ENCODE measurements at places on chromosomes 5 and 9.

DNA sequence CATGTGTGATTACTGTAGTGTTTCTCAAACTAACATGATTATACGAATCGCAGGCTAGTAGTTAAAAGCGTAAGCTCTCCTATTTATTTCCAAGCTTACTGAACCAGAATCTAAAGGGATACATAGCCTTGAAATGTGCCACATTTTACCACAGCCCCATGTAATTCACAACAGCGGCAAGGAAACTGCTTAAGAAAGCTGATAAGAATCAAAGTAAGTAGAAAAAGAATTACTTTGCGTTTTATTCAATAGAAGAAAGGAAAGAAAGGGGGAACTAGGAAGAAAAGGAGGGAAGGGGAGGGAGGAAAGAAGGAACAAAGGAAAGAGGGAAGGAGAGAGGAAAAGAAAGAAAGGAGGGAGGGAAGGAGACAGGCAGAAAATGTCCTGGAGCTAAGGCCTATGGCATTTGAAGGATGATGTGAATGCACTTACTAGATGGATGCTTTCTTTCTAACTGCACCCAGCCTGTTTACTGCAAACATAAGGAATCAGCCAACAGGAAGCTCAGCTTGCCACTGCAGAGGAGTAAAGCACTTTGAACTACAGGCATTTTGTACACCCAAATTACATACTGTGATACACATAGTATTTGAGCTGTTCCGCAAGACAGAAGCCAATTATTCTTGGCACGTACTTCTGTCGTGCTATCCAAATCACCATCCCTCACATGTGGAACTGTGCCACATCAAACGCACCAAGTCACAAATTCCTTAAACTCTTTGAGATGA lies 521.7 kb downstream of the RAB3C start:
- no peak for DNase-seq

DNA sequence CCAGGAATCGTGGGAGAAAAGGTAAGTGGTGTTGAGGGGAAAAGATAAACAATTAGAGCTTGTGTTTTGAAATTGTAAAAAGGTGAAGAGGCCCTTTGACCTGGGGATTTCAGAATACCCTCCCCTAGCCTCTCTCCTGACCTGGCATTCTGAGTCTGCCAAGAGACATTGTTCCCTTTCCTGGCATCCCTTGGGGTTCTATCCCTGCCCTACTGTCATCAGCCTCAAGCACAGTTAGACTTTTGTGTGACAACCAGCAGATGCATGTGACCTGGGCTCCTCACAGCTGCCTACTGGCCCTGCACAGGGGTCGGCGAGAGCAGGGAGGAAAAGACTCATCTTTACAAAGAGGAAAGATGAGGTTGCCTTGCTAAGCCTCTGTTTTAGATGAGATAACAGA lies 72.2 kb upstream of the ORM1 start:
- DNase-seq: no peak

DNA sequence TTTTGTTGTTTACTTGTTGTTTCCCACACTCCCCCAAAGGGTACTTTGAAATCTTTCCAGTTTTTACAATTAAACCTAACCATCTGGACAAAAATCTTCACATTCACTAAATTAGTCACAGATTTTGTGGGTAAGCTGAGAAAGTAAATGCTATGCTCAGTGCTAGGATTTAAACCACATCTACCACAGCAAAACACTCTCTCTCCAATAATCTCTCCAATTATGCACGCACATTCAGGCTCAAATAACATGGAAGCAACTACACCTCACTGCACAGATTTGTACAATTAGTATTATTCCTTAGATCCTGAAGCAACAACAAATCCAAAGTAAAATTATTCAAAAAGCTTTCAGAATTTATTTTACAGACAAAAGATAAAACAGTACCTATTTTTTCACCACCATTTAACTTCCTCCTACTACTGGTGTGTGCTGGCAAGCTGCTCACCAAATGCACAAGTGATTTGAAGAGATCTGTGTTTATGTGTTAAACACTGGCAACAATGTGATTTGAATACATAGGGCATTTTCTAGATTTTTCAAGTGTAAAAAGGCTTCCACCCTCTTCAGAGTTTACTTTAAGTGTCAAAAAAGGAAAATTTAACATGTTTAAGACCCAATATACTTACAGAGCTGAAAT lies 16.6 kb downstream of the ZNF608 start:
- DNase-seq: no peak

DNA sequence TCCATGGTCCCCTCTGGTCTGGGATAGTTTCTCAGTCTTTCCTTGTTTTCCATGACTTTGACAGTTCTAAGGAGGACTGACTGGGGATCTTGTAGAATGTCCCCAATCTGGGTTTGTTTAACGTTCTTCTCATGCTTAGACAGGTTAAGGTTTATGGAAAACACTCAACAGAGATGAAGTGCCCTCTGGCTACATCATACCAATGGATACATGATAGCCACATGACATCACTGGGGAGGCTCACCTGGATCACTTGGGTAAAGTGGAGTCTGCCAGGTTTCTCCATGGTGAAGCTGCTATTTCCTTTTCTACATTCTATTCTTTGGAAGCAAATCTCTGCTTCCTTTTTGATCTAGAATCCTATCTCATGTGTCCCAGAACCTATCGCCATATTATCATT lies 23.8 kb upstream of the ALDH1B1 start:
- DNase-seq: no peak

GRCh38 chr5:176803068-176803942 lies 7.1 kb upstream of the UNC5A start:
- peak; percentile 7 for DNase-seq

DNA sequence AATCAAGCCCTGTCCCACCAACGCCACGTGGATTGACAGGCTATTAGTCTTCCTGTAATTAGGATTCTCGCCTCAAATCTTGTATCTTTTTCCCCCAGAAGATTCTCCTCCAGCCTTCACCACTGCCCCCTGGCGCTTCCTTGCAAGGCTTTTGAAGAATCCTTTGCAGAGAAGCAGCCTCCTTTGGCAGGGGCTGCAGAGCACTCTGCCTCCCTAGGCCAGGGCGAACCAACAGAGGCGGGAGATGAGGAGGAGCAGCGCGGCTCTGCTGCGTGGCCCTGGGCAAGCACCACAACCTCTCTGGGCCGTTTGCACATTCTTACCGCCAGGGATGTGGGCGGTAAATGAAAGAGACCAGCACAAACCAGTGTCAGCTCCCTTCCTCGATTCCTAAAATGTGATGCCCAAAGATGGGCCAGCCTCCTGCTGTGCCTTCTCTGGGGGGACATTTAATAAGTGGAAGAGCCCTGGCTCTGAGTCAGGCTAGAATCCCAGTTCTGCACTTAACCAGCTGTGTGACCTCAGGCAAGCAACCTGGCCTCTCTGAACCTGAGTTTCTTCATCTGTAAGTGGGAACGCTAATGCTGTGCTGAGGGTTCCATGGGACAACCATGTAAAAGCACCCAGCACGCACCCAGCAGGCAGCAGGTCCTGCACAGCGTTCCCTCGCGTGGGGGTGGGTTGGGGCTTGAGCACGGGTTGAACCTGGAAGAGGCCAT lies 128.6 kb downstream of the KCNIP1 start:
- DNase-seq: no peak

DNA sequence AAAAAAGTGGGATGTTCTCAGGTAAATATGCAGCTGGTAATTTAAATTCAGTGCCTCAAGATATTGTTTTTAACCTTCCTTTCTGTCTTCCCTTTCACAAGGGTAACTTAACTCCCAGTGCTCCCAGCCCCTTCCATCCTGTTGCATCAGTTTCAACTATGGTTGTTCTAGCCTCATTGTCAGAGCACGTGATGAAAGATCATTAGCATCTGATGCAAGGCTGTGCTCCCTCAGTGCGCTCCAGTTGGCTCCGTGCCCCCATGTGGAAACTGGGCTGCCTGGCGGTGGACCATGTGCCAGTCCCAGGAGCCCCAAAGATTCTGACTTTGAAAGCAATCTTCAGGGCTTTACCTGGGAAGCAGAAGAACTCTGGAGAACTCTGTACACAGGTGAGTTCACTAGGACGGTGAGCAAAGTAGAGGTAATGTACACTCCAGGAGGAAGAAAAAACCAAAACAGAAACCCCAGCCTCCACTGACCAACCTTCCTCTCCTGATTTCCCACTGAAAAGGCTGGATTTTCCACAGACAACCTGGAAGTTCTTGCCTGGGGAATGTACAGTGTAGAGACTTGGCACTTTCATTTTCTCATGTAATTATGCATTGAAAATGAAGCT lies 96.9 kb downstream of the SLC1A3 start:
- DNase-seq: no peak

DNA sequence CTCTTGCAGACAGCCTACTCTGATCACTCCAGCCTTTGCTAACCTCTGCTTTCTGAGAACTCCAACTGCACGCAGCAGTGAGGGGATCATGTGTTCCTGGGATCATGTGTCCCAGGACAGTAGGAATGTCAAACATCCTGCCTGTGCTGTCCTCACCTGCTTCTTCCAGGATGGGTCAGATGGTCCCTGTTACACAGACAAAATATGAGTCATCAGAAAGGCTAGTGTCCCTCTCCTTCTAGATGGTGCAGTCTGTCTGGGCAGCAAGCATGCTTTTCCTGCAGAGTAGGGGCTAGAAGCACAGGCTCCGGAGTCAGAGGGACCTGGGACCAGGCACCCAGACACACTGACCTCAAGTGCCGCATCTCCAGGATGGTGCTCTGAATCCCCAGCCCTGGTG lies 20.1 kb upstream of the SLC25A48 start:
- no peak for DNase-seq

DNA sequence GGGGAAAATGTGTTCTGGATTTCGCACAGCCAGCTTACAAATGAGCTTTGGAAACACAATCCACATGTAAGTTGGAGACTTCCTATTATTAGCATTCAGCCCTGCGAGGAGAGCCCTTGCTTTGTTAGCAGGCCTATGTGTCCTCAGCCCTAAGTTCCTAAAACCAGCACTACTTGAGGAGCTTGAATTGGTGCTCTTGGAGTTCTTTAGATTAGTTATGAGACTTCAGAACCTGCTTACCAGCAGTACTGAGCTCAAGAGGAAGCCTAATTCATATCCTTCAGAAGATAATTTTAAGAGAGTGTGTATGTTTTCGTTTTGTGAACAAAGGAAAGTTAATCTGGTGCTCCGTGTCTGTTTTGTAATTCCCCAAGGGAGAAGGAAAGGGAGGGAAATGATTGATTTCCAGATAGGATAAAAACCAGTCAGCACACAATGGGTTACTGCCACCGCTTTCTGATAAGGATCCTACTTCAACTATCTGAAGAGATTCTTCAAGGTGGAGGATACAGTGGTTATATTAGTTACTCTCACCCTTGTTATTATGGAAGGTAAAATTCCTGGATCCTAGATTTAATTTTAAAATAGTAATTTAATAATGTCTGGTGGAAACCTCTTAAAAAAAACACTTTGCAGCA lies 35.2 kb downstream of the PIK3R1 start:
- no peak for DNase-seq

DNA sequence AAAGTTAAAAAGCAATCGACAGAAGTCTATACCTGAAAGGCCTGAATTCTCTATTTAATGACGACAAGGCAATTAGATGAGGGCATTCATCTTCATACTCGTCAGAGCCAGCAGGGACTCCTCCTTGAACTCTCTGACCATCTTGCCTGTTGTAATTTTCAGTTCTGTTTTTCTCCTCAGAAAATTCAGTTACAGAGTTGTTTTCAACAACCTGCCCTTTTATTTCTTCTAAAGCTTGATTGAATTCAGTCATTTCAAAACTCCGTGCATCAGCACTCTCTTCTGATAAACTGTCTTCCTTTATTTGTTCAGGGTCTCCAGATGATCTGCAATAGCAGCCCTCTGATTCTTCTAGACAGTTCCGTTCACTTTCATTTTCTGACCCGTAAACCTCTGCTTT lies 15.6 kb downstream of the RIOK2 start:
- no peak for DNase-seq

- no peak for DNase-seq
Measured at GRCh38 chr9:10764481-10764880, 151.7 kb upstream of the PTPRD start.

DNA sequence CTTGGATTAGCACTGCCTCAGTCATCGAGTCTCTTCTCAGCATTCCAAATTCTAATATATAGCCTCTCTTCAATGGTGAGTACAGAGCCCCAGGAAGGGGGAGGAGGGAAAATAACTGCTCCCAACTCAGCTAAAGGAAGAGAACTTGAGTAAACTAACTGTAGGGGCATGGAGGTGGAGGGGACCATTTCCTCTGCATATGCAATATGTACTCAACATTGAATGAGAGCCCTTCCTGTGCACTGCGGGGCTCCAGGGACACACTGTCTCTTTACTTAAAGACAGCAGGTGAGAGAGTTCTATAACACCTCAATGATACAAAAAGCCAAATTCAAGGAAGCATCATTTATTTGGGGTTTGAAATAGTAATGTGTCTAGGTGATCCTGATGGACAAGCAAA lies 75.1 kb downstream of the GNAQ start:
- no peak for DNase-seq

- DNase-seq: no peak
Measured at GRCh38 chr5:96517295-96517694, 84.2 kb upstream of the PCSK1 start.

DNA sequence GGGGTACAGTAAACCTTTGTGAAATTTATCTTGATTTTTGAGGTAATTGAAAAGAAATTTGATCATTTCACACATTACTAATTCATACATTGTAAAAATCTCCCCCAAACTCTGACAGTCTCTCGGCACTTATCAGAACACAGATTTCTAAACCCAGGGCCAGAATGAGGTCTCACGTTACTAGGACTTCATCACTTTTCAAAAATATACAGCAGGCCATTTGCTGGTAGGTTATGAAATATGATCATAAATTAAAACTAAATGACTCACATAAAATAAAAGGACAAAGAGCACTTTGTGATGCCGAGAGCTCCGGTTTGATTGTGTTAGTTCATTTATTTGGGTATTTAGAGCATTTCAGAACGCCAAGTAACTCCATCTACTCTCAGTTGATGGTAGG lies 17.0 kb downstream of the MSX2 start:
- no peak for DNase-seq

GRCh38 chr9:113876151-113876992 lies at the start of gene ZNF618:
TSS of gene ZNF618 (plus strand) at chr9:113876309. CDS start at chr9:113876381, 72 bp downstream.
- peak; percentile 31 for DNase-seq

- DNase-seq: no peak
Measured at GRCh38 chr9:112051812-112052211, 123.3 kb downstream of the SUSD1 start.

Data from CD4-positive, alpha-beta T cell treated with Interleukin-17A for 4 hours (primary cell).